ENCODE measurements at places on chromosomes 7 and 10.

GRCh38 chr7:139853506-139854123 lies 24.6 kb downstream of the TBXAS1 start:
- no peaks in the 10 kb centered on the region for H3K36me3 ChIP-seq
- H3K4me3 ChIP-seq, result no peak overlapping the region
- peaks cover 17% of the 10 kb centered on the region for H3K4me1 ChIP-seq
- no peak overlapping the region for H3K27ac ChIP-seq

DNA sequence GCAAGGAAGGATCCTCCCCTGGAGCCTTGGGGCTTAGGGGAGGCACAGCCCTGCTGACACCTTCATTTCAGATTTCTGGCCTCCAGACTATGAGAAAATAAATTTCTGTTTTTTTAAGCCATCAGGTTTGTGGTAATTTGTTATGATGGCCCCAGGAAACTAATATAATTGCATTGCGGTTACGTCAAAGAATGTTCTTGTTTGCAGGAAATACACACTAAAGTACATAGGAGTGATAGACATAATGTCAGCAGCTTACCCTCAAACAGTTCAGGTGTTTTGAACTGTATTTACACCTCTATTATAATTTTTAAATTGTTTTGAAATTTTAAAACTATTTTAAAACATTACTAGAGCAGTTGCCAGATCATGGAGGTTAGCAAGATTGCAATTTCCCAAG lies 12.6 kb upstream of the FHIP2A start:
- peaks cover 17% of the 10 kb centered on the region for H3K4me1 ChIP-seq
- H3K27me3 ChIP-seq, result no peaks in the 10 kb centered on the region
- no peaks in the 10 kb centered on the region for H3K36me3 ChIP-seq
- no peak overlapping the region for H3K4me3 ChIP-seq
- DNase-seq, result no peak

- no peak for DNase-seq
- H3K4me3 ChIP-seq, result no peak overlapping the region
- no peak overlapping the region for H3K27ac ChIP-seq
- H3K36me3 ChIP-seq, result no peaks in the 10 kb centered on the region
- H3K27me3 ChIP-seq, result peaks cover 3% of the 10 kb centered on the region
- H3K4me1 ChIP-seq, result no peaks in the 10 kb centered on the region
Observed at GRCh38 chr7:28732071-28732869, 225.9 kb downstream of the TRIL start.

GRCh38 chr7:22394739-22395138 lies 37.8 kb upstream of the RAPGEF5 start:
- H3K27ac ChIP-seq, result no peak overlapping the region
- no peaks in the 10 kb centered on the region for H3K4me1 ChIP-seq
- no peak overlapping the region for H3K4me3 ChIP-seq
- H3K36me3 ChIP-seq, result no peaks in the 10 kb centered on the region
- DNase-seq, result no peak

GRCh38 chr7:25847336-25848070 lies 304.5 kb upstream of the NFE2L3 start:
- peaks cover 4% of the 10 kb centered on the region for H3K4me1 ChIP-seq
- H3K36me3 ChIP-seq, result no peaks in the 10 kb centered on the region
- no peak for DNase-seq
- no peak overlapping the region for H3K27ac ChIP-seq

GRCh38 chr10:102185272-102185671 lies 33.1 kb downstream of the NOLC1 start:
- H3K27me3 ChIP-seq, result no peaks in the 10 kb centered on the region
- H3K4me1 ChIP-seq, result peaks cover 12% of the 10 kb centered on the region
- no peaks in the 10 kb centered on the region for H3K36me3 ChIP-seq
- H3K27ac ChIP-seq, result no peak overlapping the region

DNA sequence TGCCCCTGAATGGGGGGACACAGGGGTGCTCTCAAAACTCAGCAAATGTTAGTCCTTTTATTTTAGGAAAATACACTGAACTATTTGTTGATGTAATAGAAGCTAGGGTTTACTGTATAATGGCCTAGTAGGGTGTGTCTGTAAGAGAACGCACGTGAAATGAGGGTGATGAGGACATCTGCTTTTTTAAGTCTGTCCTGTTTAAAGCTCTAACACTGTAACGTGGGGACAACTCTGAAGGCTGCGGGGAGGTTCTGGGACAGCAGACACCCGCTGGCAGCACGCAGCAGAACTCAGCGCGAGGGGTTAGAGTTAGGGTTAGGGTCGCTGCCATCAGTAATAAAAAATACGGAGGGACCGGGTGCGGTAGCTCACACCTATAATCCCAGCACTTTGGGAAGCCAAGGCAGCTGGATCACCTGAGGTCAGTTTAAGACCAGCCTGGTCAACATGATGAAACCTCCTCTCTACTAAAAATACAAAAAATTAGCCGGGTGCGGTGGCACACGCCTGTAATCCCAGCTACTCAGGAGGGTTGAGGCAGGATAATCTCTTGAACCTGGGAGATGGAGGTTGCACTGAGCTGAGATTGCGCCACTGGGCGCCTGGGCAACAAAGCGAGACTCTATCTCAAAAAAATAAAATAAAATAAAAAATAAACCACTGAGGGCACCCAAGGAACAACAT lies 98.0 kb downstream of the CTBP2 start:
- DNase-seq, result no peak
- H3K4me1 ChIP-seq, result peaks cover 15% of the 10 kb centered on the region
- peaks cover 37% of the 10 kb centered on the region for H3K27me3 ChIP-seq
- no peaks in the 10 kb centered on the region for H3K36me3 ChIP-seq

GRCh38 chr7:50303335-50304128 lies 984 bp upstream of the IKZF1 start:
- H3K4me3 ChIP-seq, result peak overlapping the region; percentile 69
- no peaks in the 10 kb centered on the region for H3K27me3 ChIP-seq
- peak overlapping the region; percentile 70 for H3K27ac ChIP-seq
- H3K4me1 ChIP-seq, result peaks cover 38% of the 10 kb centered on the region
- DNase-seq, result no peak

- no peak overlapping the region for H3K4me3 ChIP-seq
- H3K4me1 ChIP-seq, result no peaks in the 10 kb centered on the region
- H3K36me3 ChIP-seq, result no peaks in the 10 kb centered on the region
- H3K27me3 ChIP-seq, result no peaks in the 10 kb centered on the region
- no peak overlapping the region for H3K27ac ChIP-seq
Observed at GRCh38 chr10:60820093-60820754, 41.9 kb downstream of the CDK1 start.

- no peaks in the 10 kb centered on the region for H3K36me3 ChIP-seq
- no peaks in the 10 kb centered on the region for H3K4me1 ChIP-seq
- no peak for DNase-seq
- no peak overlapping the region for H3K4me3 ChIP-seq
- peaks cover 10% of the 10 kb centered on the region for H3K27me3 ChIP-seq
- no peak overlapping the region for H3K27ac ChIP-seq
Observed at GRCh38 chr7:134589491-134589941, 40.6 kb downstream of the AKR1B15 start.

GRCh38 chr10:182441-183201 lies 47.4 kb downstream of the ZMYND11 start:
- peak; percentile 34 for DNase-seq
- H3K4me1 ChIP-seq, result peaks cover 23% of the 10 kb centered on the region
- H3K36me3 ChIP-seq, result peaks cover 30% of the 10 kb centered on the region
- H3K27me3 ChIP-seq, result no peaks in the 10 kb centered on the region
- H3K27ac ChIP-seq, result peak overlapping the region; percentile 82

DNA sequence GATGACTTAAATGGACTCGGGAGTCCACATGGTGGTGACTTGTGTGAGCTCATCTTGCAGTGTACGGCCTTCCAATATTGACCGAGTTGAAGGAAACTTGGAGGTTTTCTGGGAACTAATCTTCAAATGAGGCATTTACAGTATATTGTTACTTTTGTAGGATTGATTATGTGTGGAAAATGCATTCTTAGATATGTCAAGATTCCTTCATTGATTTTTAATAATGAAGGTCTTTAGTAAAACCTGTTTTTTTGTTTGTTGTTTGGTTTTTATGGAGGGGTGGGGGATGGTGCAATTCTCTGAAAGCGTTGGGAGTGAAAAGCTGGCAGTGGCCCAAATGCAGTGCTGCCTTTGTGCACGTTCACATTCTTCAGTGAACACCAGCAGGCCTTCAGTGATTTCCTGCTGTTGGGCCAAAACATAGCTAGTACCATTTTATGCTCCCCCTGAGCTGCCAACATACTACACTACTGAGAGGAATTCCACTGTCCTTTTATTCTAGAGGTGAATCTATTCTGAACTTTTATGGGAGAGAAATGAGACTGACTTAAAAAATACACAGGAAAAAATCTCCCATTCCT lies 50.4 kb downstream of the CCNY start:
- DNase-seq, result no peak
- H3K4me3 ChIP-seq, result no peak overlapping the region
- H3K36me3 ChIP-seq, result peaks cover 27% of the 10 kb centered on the region

DNA sequence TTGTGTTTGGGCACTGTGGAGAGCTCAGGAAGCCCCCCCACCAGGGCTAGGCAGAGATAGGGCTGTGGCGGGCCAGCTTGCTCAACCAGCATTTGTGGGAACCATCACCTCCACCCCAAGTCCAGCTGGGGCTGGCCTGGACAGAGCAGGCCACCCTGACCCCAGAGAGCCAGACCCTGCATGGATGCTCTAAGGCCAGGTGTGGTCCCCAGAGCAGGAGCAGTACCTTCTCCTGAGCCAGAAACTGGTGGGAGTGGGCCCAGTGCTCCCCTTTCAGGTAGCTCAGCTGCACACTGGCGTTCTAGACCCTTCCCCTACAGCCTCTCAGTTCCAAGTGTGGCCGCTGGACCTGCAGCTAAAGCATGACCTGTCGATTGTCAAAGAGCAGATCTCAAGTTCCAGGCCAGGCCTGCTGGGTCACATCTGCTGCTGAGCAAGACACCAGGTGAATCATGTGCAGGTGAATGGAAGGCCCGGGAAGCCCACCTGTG lies 57.2 kb downstream of the RASGEF1A start:
- DNase-seq, result no peak
- no peaks in the 10 kb centered on the region for H3K36me3 ChIP-seq
- H3K27ac ChIP-seq, result no peak overlapping the region
- no peaks in the 10 kb centered on the region for H3K27me3 ChIP-seq

GRCh38 chr10:33211106-33211878 lies 123.2 kb downstream of the NRP1 start:
- no peak overlapping the region for H3K4me3 ChIP-seq
- peak; percentile 40 for DNase-seq
- no peaks in the 10 kb centered on the region for H3K36me3 ChIP-seq
- no peaks in the 10 kb centered on the region for H3K27me3 ChIP-seq
- H3K4me1 ChIP-seq, result peaks cover 12% of the 10 kb centered on the region
- H3K27ac ChIP-seq, result peak overlapping the region; percentile 64

GRCh38 chr10:123459371-123460091 lies 206.6 kb upstream of the GPR26 start:
- peaks cover 3% of the 10 kb centered on the region for H3K27me3 ChIP-seq
- H3K27ac ChIP-seq, result no peak overlapping the region
- H3K36me3 ChIP-seq, result no peaks in the 10 kb centered on the region
- no peak overlapping the region for H3K4me3 ChIP-seq
- no peaks in the 10 kb centered on the region for H3K4me1 ChIP-seq

DNA sequence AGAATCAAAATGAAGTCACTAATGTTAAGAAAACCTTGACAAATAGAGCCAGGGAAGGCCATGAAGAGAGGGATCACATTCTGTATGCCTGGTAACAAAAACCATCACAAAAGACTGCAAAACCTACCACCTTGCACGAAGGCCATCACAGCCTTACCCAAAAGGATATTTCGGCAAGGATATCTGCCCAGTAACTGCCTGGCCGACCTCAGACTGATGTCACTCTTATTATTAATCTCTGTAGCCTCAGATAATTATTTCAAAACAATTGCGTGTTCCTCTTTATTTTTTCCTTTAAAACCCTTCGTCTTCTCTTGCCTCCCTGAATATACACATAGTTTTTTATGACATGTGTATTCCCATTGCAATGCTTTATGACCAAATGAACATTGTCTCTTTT lies 52.5 kb downstream of the CDC14C start:
- no peak overlapping the region for H3K4me3 ChIP-seq
- no peaks in the 10 kb centered on the region for H3K36me3 ChIP-seq
- H3K27me3 ChIP-seq, result no peaks in the 10 kb centered on the region
- H3K4me1 ChIP-seq, result no peaks in the 10 kb centered on the region

DNA sequence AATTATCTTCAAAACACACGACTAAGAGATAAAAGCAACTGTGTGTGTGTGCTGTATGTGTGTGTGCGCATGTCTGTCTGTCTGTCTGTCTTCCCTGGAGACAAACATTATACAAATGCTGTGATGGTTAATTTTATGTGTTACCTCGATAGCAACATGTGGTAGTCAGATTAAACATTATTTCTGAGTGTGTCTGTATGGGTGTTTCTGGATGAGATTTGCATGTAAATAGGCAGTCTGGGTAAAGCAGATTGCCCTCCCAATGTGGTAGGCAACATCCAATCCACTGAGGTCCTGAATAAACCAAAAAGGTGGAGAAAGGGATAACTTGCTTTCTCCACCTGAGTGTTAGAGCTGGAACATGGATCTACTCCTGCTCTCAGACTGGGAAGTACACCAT lies 67.9 kb downstream of the SLC25A13 start:
- no peaks in the 10 kb centered on the region for H3K27me3 ChIP-seq
- H3K4me1 ChIP-seq, result peaks cover 3% of the 10 kb centered on the region
- no peak for DNase-seq
- no peak overlapping the region for H3K4me3 ChIP-seq
- peaks cover 29% of the 10 kb centered on the region for H3K36me3 ChIP-seq

GRCh38 chr10:43316988-43317387 lies 50.1 kb upstream of the RASGEF1A start:
- no peaks in the 10 kb centered on the region for H3K4me1 ChIP-seq
- no peak for DNase-seq
- no peak overlapping the region for H3K27ac ChIP-seq
- H3K27me3 ChIP-seq, result peaks cover 9% of the 10 kb centered on the region

GRCh38 chr10:69439813-69440506 lies 11.3 kb upstream of the TSPAN15 start:
- no peaks in the 10 kb centered on the region for H3K4me1 ChIP-seq
- DNase-seq, result no peak
- H3K27ac ChIP-seq, result no peak overlapping the region
- no peaks in the 10 kb centered on the region for H3K36me3 ChIP-seq

GRCh38 chr7:26078437-26079336 lies 73.3 kb upstream of the NFE2L3 start:
- H3K27ac ChIP-seq, result no peak overlapping the region
- no peaks in the 10 kb centered on the region for H3K36me3 ChIP-seq
- peaks cover 18% of the 10 kb centered on the region for H3K27me3 ChIP-seq
- peaks cover 6% of the 10 kb centered on the region for H3K4me1 ChIP-seq

DNA sequence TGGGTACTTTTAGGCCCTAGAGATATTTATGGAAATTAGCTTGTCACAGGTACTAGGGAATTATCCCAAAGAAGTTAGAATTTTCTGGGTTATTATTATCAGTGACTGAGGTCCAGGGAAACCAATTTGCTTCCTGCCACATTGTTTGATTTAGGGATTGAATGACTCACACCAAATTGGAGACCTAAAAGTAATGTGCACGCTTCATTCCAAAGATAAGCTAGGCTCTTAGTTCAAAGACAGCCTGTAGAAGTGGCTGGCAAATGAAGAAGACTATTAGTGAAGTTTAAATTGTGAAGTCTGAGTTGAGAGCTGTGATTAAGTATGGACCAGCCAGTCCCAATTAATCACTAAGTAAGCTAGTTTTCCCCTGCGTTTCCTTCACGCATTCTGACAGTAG lies 188.1 kb upstream of the MYO3A start:
- H3K4me3 ChIP-seq, result no peak overlapping the region
- peaks cover 1% of the 10 kb centered on the region for H3K27me3 ChIP-seq
- DNase-seq, result no peak
- H3K36me3 ChIP-seq, result no peaks in the 10 kb centered on the region
- H3K27ac ChIP-seq, result no peak overlapping the region

Measured in activated CD8-positive, alpha-beta T cell treated with anti-CD3 and anti-CD28 coated beads for 36 hours (primary cell).